Renal cortex interstitium (tissue), 15 donors: ENCODE measurements at places on chromosomes 12 and 14. TPM values are rescaled to one million over a fixed set of nuclear protein-coding genes. Genes with fewer than 3 reads are reported as not detected.
A peak's percentile ranks its signal among the peaks of the same experiment; 100 is the strongest.

DNA sequence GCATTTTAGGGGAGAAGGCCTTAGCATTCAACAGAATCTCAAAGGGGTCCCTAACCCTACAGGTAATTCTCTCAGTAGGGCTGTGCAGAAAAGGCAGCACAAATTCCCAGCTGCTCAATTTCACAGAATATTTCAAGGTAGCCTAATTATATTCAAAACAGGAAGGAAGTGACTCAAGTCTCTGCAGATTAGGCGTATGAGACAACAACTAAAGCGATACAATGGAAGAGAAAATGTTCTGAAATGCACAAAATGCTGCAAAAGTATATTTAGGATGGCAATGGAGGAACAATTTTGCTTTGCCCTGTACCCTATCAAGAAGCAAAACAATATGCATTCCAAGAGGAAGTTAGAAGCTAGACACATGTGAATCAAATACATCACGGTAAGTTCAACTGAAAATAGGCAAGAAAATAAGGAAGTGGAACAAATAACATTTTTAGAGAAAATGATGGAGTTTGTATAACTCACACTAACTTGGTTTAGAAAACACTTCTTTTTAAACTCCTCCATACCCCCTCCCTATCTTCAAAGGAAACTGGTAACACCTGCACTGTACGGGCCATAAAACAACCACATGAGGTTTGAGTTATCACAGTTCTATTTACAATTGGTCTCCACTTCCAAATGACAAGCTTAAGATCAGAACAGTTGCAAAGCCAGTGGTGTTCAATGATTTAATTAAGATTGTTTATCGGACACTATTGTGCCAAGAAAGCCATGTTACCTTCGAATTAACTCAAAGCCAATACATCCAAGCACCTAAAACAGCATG, 1.6 kb downstream of the GIT2 start:
- DNase-seq = no peak

- DNase-seq = no peak
These were observed 426.9 kb downstream of the NOVA1 start for GRCh38 chr14:26170885-26171284.

DNA sequence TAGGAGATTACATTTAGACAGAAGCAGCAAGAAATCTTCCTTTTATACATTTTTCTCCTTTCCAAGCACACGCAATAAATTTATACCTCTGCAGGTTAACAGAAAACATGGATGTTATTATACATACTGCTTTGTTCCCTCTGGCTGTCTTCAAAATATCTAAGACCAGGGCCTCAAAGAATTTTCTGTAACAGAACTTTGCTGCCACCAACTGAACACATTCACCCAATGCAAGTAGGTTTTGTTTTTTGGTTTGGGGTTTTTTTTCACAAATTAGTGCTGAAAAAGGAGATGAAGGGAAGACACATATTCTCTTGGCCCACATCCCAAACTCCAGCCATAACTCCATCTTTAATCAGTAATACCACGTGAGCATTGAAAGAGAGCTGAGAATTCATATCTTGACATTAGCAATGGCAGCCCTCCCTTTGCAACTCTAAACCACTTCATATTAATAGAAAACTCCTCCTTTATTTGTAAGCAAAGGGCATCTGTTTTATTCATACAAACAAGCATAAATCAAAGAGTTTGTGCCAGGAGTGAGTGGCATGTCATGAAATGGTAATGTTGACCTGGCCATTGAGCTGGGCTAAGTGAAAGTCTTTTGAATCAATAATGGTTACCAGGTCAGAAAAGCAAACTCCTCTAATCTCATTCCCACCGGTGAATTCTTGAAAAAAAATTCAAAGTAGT, 150.8 kb upstream of the FSCB start:
- DNase-seq = peak; percentile 22

- no peak for DNase-seq
These were observed 543.6 kb downstream of the TMEM121 start for GRCh38 chr14:106069804-106070625.

DNA sequence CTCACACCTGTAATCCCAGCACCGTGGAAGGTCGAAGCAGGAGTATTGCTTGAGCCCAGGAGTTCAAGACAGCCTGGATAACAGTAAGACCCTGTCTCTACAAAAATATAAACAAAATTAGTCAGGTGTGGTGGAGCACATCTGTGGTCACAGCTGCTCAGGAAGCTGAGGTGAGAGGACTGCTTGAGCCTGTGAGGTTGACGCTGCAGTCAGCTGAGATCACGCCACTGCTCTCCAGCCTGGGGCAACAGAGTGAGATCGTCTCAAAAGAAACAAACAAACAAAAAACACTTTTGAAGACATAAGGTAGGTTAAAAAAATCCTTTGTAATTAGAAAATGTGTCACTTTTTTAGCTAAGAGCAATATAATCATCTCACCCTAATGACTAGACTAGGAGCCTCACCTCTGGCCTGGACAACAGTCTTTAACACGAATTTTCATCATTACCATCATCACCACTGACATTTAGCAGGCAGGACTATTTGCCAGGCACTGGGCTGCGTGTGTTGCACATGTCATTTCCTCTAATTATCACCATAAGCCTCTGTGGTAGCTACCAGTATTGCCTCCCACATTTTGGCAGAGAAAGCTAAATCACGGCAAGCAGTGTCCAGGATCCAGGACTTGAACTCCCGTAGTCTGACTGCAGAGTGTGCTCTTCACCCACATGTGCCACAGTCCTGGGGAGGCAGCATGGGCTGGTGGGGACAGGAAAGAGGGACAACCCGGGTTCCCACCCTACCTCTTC, 4.6 kb upstream of the SYCP3 start:
- DNase-seq = no peak

DNA sequence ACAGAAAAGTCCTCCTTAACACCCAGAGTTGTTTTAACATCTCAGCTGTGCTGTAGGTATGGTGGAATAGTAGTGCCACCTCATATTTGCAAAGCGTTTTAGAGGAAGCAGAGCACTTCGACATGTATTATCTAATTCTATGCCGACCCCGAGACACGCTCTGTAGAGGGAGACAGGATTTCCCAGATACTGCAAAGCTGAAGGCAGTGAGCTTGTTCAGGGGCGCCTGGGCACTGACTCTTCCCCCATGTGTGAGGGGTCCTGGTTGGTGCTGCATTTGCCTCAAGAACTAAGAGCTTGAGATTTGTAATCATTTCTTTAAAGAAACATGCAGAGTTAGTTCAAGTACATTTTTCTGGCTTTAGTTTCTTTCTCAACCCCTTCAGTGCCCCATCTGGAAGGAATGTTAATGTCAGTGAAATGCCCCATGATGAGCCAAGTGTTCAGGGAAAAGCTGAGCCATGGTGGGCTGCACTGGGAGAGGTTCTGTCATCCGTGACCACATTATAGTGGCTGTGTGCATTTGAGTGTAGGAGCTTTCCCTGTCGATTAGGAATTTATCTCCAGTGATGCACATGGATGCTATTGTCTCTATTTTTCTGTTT, 66.3 kb downstream of the MBIP start:
- DNase-seq = peak; percentile 18

DNA sequence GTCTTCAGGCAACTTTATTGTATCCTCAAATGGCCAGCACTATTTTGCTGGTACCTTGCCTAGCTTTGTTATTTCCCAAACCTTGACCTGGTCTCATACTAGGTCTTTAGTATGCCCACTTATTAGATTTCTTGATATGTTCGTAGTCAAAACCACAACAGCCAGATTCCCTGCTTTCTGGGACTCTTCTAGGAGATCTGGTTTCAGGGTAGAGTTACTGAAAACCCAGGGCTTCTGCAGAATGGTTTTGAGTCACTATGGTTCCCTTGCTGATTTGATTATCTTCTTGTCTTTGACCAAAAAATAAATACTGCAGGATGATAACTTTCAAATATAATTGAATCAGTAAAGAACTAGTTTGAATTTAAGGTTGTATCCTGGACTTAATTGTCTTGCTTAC, 211.2 kb downstream of the FUT8 start:
- no peak for DNase-seq

- no peak for DNase-seq
These were observed 13.9 kb downstream of the KRT7 start for GRCh38 chr12:52246720-52247621.

DNA sequence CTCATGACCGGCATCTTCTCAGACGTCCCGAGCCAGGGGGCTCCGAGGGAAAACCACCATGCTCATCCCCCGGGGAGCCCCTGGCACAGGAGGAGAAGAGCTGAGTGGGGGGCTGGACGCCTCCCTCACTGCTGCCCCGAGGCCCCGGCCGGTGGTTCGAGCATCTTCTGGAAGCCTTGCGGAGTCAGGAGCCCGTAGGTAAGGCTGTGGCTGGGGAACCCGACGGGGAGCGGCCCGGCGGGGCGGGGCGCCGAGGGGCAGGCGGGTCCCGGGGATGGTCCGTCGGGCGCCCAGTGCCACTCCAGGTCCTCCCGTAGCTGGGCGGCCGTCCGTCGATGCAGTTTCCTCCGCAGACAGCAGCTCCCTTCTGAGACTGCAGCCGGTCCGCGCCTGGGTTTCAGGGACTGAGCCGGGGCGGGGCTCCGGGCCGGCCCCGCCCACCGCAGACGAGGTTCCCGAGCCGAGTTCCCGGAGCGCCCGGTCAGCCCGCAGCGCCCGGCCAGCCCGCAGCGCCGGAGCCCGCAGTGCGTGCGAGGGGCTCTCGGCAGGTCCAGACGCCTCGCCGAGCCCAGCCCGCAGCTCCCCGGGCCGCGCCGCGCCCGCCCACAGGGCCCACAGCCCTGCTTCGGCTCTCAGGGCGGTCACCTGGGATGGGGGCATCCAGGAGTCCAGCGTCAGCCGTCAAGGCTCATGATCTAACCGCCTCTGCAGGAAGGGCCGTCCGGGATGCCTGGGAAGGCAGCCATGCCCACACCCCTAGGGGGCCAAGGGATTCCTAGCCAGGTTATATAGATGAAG, at the start of gene PGF:
TSS of gene PGF (minus strand) at position 369 of the 798 bp plus-strand sequence. CDS start at position 14, 355 bp downstream.
- DNase-seq = no peak

DNA sequence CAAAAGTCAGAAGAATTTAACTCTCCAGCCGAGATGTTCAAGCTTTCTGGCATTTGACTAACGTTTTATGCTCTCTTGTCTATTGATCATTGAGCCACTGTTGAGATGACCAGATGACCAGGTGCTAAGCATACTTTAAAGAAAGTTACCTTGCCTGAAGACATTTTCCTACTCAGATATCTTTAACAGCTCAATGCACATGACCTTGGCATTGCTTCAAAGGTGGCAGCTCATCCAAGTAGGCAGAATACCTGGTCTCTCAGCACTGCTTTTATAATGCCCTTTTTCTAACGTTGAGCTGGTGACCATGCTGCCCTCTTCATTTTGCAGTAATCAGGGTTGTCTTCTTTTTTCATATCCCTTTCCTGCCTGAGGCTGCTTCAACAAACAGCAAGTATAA, 358.1 kb downstream of the RAD51B start:
- no peak for DNase-seq

- DNase-seq = no peak
These were observed 8.1 kb downstream of the PTPN6 start for GRCh38 chr12:6959058-6959804.

DNA sequence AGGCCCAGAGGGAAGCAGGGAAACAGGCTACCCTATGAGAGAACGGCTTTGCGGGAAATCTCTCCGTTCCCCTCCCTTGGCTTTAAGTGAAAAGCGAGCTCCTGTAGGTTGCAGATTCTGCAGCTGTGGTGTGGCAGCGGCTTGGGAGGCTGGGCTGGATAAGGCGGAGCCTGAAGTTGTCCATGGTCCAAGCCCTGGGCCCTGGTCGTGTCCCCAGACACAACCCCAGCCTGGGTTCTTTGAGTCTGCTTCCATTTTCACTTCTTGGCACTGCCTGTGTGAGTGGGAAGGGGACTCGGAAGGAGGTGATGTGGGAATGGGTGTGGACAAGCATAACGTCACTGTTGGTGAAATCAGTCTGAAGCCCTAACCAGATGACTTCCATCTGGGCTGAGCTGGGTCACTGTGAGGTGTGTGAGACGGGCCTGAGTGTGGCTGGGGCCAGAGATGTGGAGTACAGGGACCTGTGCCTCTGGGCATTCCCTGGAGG, 43.0 kb upstream of the CTDSP2 start:
- DNase-seq = peak; percentile 54

GRCh38 chr12:100755186-100755585, 39.4 kb upstream of the ANO4 start:
- DNase-seq = no peak

GRCh38 chr12:114697741-114698565, 14.0 kb upstream of the TBX3 start:
- no peak for DNase-seq

Gene TAS2R8
- not detected for polyA plus RNA-seq

Gene PITPNM2
- polyA plus RNA-seq = 6.9 TPM

Gene MMP19
- polyA plus RNA-seq = 1.4 TPM

Gene CSRP2
- polyA plus RNA-seq = 107 TPM

Gene KRT1
- 0.06 TPM for polyA plus RNA-seq

Gene KRT2
- not detected for polyA plus RNA-seq

Gene A2M
- polyA plus RNA-seq = 172 TPM

Gene COX8C
- 0.39 TPM for polyA plus RNA-seq
